ENCODE measurements at places on chromosomes 7 and 10. TPM values are rescaled to one million over a fixed set of nuclear protein-coding genes. Genes with fewer than 3 reads are reported as not detected.

ANKRD22 gene
- total RNA-seq, result 0.37 TPM

BLNK gene
- total RNA-seq, result not detected

SUPV3L1 gene
- 46.9 TPM for total RNA-seq

DNAH11 gene
- 0.28 TPM for total RNA-seq

KCNH2 gene
- not detected for total RNA-seq

ADAM8 gene
- 142 TPM for total RNA-seq

TRIM50 gene
- total RNA-seq, result not detected

DNA sequence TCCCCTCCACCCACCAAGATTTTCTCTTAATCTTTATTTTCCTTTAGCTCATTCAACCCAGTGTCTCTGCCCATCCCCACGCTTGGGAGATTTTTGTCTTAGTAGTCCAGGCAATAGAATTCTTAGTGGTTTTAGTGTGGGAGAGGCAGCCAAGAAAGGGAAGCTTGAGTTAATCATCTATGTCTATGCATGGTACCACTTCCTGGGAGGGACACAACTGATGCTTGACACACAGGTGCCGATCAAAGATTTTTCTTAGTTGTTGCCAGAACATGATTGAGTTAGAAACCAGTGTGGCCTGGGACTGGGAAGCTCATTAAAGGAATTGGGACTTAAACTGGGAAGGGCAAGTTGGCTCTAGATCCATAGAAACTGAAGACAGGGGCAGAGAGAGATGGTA lies 3.1 kb downstream of the STRA8 start:
- H3K27ac ChIP-seq, result no peak overlapping the region
- H3K4me1 ChIP-seq, result peaks cover 7% of the 10 kb centered on the region
- H3K4me3 ChIP-seq, result no peak overlapping the region
- H3K36me3 ChIP-seq, result no peaks in the 10 kb centered on the region

- no peak for DNase-seq
- H3K4me3 ChIP-seq, result no peak overlapping the region
- no peaks in the 10 kb centered on the region for H3K4me1 ChIP-seq
- peaks cover 18% of the 10 kb centered on the region for H3K27me3 ChIP-seq
- H3K27ac ChIP-seq, result no peak overlapping the region
Measured at GRCh38 chr10:71564194-71564820, 155.3 kb downstream of the C10orf105 start.

GRCh38 chr10:125802739-125803138 lies 20.3 kb downstream of the UROS start:
- H3K4me3 ChIP-seq, result no peak overlapping the region
- H3K36me3 ChIP-seq, result peaks cover 5% of the 10 kb centered on the region
- DNase-seq, result no peak

- no peak for DNase-seq
- H3K4me1 ChIP-seq, result no peaks in the 10 kb centered on the region
- no peaks in the 10 kb centered on the region for H3K36me3 ChIP-seq
- H3K27ac ChIP-seq, result no peak overlapping the region
Measured at GRCh38 chr10:106727170-106727569, 437.3 kb downstream of the SORCS1 start.

DNA sequence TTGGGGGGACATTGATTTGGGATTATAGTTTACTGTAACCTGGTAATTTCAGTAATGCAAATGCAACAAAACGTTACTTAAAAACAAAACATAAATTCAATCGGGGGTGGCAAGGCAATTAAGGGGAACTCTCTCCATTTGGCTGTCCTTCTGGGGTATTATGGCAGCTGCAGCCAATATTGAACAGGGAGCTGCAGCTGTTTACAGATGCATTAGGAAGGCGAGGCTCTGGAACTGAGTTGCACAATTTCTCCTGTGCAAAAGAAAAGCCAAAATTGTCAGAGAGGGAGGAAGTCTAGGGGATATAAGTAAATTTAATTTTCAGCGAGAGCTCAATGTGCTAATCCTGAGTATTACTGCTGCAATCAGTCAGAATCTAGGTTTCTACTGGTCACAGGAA lies 36.1 kb downstream of the NEUROD6 start:
- H3K36me3 ChIP-seq, result no peaks in the 10 kb centered on the region
- H3K4me1 ChIP-seq, result no peaks in the 10 kb centered on the region
- no peak for DNase-seq
- no peak overlapping the region for H3K27ac ChIP-seq
- H3K27me3 ChIP-seq, result no peaks in the 10 kb centered on the region

- peaks cover 18% of the 10 kb centered on the region for H3K4me1 ChIP-seq
- no peaks in the 10 kb centered on the region for H3K27me3 ChIP-seq
- no peak for DNase-seq
- no peak overlapping the region for H3K4me3 ChIP-seq
- H3K36me3 ChIP-seq, result peaks cover 58% of the 10 kb centered on the region
- no peak overlapping the region for H3K27ac ChIP-seq
Measured at GRCh38 chr10:100928039-100928438, 15.3 kb downstream of the SLF2 start.

DNA sequence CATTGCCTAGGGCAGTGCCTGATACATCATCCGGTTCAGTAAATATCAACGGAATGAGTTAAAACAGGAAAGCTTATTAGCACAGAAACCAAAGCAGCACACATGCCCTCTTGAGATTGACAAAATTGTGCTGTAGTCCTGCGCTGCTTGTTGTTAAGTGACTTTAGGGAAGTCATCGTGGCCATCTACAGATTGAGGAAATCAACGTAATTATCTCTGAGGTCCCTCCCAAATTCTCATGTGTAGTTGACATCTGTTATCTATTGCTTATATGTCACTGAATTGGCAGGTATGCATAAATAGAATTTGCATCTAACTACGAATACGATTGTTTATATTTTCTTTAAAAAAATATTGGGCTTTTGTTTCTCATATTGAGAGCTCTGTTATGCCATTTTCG lies 3.5 kb upstream of the GNB2 start:
- DNase-seq, result no peak
- no peak overlapping the region for H3K27ac ChIP-seq
- peaks cover 1% of the 10 kb centered on the region for H3K36me3 ChIP-seq

- no peaks in the 10 kb centered on the region for H3K36me3 ChIP-seq
- no peak overlapping the region for H3K27ac ChIP-seq
- H3K4me3 ChIP-seq, result no peak overlapping the region
- peaks cover 34% of the 10 kb centered on the region for H3K27me3 ChIP-seq
- no peak for DNase-seq
- no peaks in the 10 kb centered on the region for H3K4me1 ChIP-seq
Measured at GRCh38 chr7:16851829-16852228, 30.0 kb downstream of the AGR3 start.

- no peaks in the 10 kb centered on the region for H3K27me3 ChIP-seq
- no peak overlapping the region for H3K27ac ChIP-seq
- DNase-seq, result no peak
- H3K4me3 ChIP-seq, result no peak overlapping the region
Measured at GRCh38 chr10:86232644-86233043, 134.0 kb downstream of the GRID1 start.

GRCh38 chr10:71009126-71009525 lies 120.8 kb upstream of the PCBD1 start:
- H3K36me3 ChIP-seq, result no peaks in the 10 kb centered on the region
- H3K27me3 ChIP-seq, result no peaks in the 10 kb centered on the region
- no peak overlapping the region for H3K27ac ChIP-seq
- no peaks in the 10 kb centered on the region for H3K4me1 ChIP-seq

DNA sequence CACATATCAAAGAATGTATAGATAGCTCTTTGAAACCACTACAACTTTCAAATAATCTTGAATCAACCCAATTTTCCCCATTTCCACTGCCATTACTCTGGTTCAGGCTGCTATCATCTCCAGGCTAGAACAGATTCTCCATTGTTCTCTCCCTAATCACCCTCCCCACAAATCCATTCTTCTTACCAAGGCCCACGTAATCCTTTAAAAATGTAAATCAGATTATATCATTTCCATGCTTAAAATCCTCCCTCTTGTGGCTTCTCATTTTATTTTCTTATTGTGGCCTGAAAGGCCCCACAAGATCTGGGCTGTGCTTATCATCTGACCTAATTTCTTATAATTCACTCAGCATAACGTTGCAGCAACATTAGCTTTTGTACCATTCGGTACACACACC lies 3.0 kb upstream of the PON1 start:
- peaks cover 18% of the 10 kb centered on the region for H3K4me1 ChIP-seq
- DNase-seq, result no peak
- peaks cover 19% of the 10 kb centered on the region for H3K27me3 ChIP-seq
- H3K27ac ChIP-seq, result no peak overlapping the region
- H3K36me3 ChIP-seq, result peaks cover 11% of the 10 kb centered on the region

DNA sequence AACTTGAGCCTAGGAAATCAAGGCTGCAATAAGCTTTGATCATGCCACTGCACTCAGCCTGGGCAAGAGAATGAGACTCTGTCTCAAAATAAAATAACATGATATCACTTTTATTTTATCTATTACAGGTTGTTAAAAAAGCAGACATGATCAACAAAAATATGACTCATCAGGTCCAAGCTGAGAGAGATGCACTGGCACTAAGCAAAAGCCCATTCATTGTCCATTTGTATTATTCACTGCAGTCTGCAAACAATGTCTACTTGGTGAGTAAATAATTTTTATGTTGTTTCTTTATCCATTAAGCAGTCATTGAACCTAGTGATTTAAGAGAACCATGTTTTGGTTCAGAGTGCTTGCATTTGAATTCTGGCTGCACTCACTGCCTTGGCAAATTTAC lies 3.3 kb downstream of the MASTL start:
- peak overlapping the region; percentile 73 for H3K27ac ChIP-seq
- no peak for DNase-seq
- H3K4me1 ChIP-seq, result peaks cover 17% of the 10 kb centered on the region

- H3K4me1 ChIP-seq, result no peaks in the 10 kb centered on the region
- H3K36me3 ChIP-seq, result no peaks in the 10 kb centered on the region
- no peak overlapping the region for H3K4me3 ChIP-seq
- no peak overlapping the region for H3K27ac ChIP-seq
- DNase-seq, result no peak
Measured at GRCh38 chr7:84647797-84648757, 453.5 kb upstream of the SEMA3A start.

- DNase-seq, result no peak
- H3K27me3 ChIP-seq, result no peaks in the 10 kb centered on the region
- H3K36me3 ChIP-seq, result no peaks in the 10 kb centered on the region
- no peak overlapping the region for H3K27ac ChIP-seq
Measured at GRCh38 chr7:136057509-136057908, 80.3 kb upstream of the MTPN start.

DNA sequence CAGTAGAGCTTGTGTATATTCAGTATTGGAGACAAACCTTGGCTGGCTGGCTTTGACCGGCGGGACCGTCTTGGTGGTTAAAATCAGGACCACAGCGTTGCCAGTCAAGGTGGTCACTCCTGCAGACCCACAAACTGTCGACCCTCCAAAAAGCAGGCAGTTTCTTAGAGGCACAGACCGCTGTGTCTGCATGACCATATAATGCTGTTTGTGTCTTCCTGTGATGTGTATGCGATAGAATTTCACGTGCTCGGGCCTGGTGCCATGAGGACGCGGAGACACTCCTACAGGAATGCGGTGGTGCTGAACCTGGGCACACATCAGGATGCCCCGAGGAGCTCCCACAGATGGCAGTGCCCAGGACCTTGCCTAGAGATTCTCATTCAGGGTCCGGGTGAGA lies 34.8 kb downstream of the BNIP3 start:
- H3K27ac ChIP-seq, result no peak overlapping the region
- peaks cover 2% of the 10 kb centered on the region for H3K4me1 ChIP-seq
- peaks cover 66% of the 10 kb centered on the region for H3K36me3 ChIP-seq

DNA sequence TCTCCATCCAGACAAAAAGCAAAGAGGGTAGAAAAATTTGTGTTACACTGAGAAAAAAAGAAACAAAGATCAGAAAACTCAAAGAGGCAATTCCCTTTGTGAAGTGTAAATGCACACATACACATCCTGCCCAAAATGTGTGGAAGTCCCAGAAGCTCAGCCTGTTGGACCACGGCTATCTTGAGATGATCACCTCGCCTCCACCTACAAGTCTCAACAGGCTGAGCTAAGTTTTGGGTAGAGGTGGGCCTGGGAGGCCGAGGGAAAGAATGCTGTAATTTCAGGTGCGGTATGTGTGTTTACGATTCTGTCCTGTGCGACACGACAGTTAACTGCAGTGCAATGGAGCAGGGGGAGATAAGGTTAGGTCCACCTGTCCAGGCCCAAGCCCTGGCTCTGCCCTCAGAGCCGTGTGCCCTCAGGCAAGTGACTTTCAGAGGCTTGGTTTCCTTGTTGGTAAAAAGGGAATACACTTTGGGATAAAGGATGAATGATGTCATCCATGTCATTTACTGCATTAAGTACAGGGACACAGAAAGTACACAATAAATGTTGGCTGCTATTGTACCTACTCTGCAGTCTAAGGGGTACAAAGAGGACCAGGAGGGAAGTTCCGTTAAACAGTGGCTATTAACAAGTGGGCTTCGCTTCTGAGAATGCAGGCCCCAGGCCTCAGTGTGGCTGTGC lies 67.3 kb downstream of the AFAP1L2 start:
- DNase-seq, result no peak
- H3K27me3 ChIP-seq, result peaks cover 8% of the 10 kb centered on the region
- H3K4me1 ChIP-seq, result peaks cover 31% of the 10 kb centered on the region
- H3K27ac ChIP-seq, result no peak overlapping the region

GRCh38 chr7:1939434-1940401 lies 269.6 kb downstream of the ELFN1 start:
- H3K4me1 ChIP-seq, result peaks cover 64% of the 10 kb centered on the region
- peaks cover 5% of the 10 kb centered on the region for H3K27me3 ChIP-seq
- H3K4me3 ChIP-seq, result peak overlapping the region; percentile 84

DNA sequence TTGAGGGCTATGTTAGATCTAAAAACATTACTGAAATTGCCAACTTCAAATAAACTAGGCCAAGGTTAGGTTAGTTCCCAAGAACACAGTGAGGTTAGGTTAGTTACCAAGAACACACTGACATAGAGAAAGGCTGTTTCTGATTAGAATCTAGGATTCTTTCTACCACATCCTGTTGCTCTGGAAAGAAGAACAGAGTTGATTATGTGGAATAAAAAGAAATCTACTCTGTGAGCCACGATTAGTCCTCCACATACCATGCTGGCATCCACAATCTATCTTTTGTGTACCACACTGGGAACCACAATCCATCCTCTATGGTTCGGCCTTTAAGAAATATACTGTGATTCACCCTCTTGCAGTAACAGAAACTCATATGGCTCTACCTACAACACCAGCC lies 91.4 kb downstream of the LRRTM3 start:
- H3K27me3 ChIP-seq, result no peaks in the 10 kb centered on the region
- no peak overlapping the region for H3K4me3 ChIP-seq
- H3K27ac ChIP-seq, result no peak overlapping the region
- H3K36me3 ChIP-seq, result no peaks in the 10 kb centered on the region

DNA sequence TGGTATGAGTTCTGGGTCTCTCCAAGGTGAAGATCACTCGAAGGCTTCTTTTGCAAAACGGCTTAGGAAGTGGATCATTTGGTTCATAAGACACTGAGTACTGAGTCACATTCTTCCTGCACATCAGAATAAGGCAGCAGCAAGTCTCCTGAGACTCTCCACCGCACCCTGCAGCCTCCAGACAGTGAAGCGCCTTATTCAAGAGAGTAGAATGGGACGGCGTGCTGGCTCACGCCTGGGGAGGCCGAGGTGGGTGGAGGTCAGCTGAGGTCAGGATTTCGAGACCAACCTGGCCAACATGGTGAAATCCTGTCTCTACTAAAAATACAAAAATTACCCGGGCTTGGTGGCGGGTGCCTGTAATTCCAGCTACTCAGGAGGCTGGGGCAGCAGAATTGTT lies 70.3 kb downstream of the C10orf143 start:
- no peak overlapping the region for H3K4me3 ChIP-seq
- H3K27me3 ChIP-seq, result no peaks in the 10 kb centered on the region
- no peak for DNase-seq
- H3K27ac ChIP-seq, result no peak overlapping the region
- H3K4me1 ChIP-seq, result no peaks in the 10 kb centered on the region
- no peaks in the 10 kb centered on the region for H3K36me3 ChIP-seq

Measured in activated CD8-positive, alpha-beta memory T cell treated with anti-CD3 and anti-CD28 coated beads, Interleukin-2, amount 10 ng/mL, durations not matched to agents 7 days and 5 days (primary cell).